ENCODE measurements at places on chromosomes 3 and 15. TPM values are rescaled to one million over a fixed set of nuclear protein-coding genes. Genes with fewer than 3 reads are reported as not detected.

C3orf62 gene
- 7.3 TPM for total RNA-seq

TGM4 gene
- total RNA-seq: not detected

GP5 gene
- 4.0 TPM for total RNA-seq

NR1I2 gene
- 0.20 TPM for total RNA-seq

SLC9C1 gene
- total RNA-seq: not detected

LRRC58 gene
- 14.1 TPM for total RNA-seq

GOLGA8G gene
- total RNA-seq: not detected

GOLGA6A gene
- total RNA-seq: 1.0 TPM

GP9 gene
- total RNA-seq: 3.8 TPM

MGLL gene
- total RNA-seq: 28.7 TPM

SCN5A gene
- total RNA-seq: 0.05 TPM

Measured in T-helper 17 cell (primary cell).